SK-N-SH (cell line): ENCODE measurements at places on chromosomes 5 and 9.

DNA sequence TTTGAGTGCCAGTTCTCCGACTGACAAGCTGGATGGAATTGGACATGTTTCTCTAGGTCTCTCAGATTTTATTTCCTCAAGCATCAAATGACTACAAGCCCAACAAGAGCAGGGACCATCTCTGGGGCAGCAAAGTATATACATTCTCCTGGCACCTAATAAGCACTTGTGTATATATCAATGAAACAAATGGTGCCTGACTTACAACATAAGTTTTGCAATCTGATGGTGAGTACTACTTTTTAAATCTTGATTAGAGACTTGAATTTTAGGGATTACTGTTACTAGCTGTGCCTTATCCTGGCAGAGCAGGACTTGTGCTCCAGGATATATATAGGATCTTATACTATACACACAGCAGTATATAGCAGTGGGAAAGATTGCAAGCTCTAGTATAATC, 8.8 kb upstream of the ABLIM3 start:
- no peak for DNase-seq

- DNase-seq: no peak
These were observed 1944.6 kb downstream of the EFNA5 start for GRCh38 chr5:105726093-105726492.

DNA sequence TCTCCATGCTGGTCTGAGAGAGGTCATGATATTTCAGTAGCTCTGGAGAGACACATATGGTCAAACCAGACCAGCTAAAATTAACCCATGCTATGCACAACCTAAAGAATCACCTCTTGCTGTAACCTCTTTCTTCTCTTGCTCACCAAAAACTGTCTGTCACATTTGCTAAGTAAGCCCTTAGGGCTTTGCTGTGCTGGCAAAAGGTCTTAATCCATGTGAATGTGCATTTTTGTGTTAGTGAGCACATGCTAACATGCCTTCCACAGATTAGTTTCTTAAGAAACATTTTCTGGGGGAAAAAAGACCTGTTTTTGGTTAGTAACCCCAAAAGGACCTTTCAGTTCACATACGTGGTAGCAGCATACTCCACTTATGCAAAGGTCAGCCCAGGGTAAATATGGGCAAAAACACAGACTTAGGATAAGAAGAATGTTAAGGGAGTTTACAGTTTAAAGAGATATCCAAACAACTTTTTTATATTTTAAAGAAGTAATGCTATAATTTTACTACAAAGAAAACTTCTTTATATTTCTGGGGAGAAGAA, 124.2 kb upstream of the CCDC152 start:
- DNase-seq: no peak

DNA sequence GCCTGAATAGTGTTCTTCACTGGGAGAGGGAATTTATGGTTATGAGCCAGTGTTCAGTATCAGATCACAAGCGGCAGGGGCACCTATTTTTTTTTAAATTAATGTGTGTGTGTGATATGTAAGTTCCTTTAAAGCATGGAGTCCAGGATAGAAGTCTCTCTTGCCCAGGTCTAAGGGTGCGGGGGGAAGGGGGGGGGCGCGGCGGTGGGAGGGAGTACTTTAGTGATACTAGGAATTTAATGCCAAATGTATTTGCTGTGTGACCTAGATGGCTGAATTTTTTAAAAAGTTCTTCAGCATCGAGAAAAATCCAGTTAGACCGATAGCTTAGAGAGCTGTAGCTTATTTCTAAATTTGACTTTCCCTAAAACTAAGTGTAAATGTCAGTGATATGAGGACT, 1.5 kb upstream of the FCHO2 start:
- no peak for DNase-seq

GRCh38 chr5:116546033-116546742, 28.4 kb downstream of the SEMA6A start:
- no peak for DNase-seq

DNA sequence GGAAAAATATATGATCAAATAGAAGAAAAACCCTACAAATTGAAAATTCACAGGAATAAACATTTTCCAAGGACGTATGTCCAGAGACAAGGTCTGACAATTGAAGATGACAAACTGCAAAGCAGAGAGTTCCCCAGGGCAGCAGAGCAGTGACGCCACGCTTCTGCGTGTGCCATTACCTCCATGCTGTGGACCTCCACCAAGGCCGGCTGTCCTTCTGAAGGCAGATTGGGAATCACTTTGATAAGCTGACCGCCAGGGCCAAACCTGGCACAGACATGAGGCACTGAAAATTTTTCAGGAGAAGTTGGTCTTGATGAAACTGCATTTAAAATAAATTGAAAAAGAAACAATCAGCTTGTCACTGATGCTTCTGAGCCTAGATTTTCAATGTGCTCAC, 18.6 kb downstream of the SEC16A start:
- no peak for DNase-seq
